ENCODE measurements at places on chromosomes 3 and 15. TPM values are rescaled to one million over a fixed set of nuclear protein-coding genes. Genes with fewer than 3 reads are reported as not detected.

Gene FOXL2
- 1.5 TPM for total RNA-seq

Gene ACP3
- 0.33 TPM for total RNA-seq

Gene ISLR
- not detected for total RNA-seq

Gene ADAMTS9
- 7.5 TPM for total RNA-seq

Gene DPPA4
- total RNA-seq = not detected

Gene MITF
- 8.3 TPM for total RNA-seq

Gene GOLGA8N
- total RNA-seq = 2.0 TPM

Gene PRTG
- total RNA-seq = 4.3 TPM

Gene SOX2
- not detected for total RNA-seq

Gene GATM
- total RNA-seq = 1.4 TPM

Gene EBLN2
- 4.4 TPM for total RNA-seq

Gene CAMKV
- 0.35 TPM for total RNA-seq

Gene A4GNT
- not detected for total RNA-seq

Gene C3orf70
- total RNA-seq = 0.05 TPM

Gene C3orf38
- total RNA-seq = 20.4 TPM

Gene IDH2
- 39.5 TPM for total RNA-seq

Gene TRPC1
- 14.6 TPM for total RNA-seq

Gene FANCD2OS
- not detected for total RNA-seq

Gene USF3
- 11.0 TPM for total RNA-seq

Gene MASP1
- 0.83 TPM for total RNA-seq

Gene PRRT3
- 2.0 TPM for total RNA-seq

Gene POU1F1
- not detected for total RNA-seq

Gene SLC35G2
- 3.9 TPM for total RNA-seq

Gene NDUFAF3
- 27.0 TPM for total RNA-seq

Gene LDHAL6B
- total RNA-seq = not detected

Gene IQCF5
- total RNA-seq = not detected

Gene SPTSSB
- total RNA-seq = 0.17 TPM

Gene KLHDC8B
- 25.7 TPM for total RNA-seq

Gene ESYT3
- 1.6 TPM for total RNA-seq

Gene ZNF860
- total RNA-seq = 4.0 TPM

Gene FRMD5
- 17.5 TPM for total RNA-seq
